ENCODE measurements at places on chromosomes 2 and 18.

- no peak for DNase-seq
Observed at GRCh38 chr18:3059272-3059671, 46.3 kb upstream of the LPIN2 start.

DNA sequence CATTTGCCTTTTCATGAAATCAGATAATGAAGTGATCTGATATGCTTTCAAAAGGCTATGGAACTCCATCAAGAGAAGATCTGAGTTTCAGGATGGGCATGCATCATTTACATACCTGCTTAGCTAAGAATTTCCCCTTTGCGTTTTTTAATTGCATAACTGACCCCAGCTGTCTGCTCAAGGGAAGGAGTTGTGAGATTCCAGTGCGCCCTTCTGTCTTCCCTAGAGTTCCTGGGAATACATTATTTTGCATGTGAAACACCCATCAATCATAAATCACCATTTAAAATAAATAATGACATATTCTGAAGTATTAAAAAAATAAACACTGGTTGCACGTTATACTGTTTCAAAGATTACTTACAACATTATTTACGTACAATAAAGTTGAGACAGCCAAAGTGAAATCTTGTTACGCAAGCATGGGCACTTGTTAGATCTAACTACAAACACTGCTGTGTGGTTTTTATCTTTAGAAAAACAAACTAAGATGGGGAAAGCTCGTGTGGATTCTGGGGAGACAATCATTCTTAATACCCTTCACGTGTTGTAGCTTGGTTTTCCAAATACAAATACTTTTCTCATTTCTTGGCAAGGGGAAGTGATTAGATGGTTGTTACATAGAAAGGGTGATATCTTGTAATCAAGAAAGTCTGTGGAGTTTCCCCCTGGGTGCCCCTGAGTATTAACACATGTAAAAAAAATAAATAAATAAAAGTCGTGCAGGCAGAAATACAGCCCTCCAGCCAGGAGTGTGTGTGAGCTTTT, 125.7 kb upstream of the LMAN1 start:
- DNase-seq: peak; percentile 80

- DNase-seq: no peak
Observed at GRCh38 chr2:568639-569235, 108.5 kb downstream of the TMEM18 start.

DNA sequence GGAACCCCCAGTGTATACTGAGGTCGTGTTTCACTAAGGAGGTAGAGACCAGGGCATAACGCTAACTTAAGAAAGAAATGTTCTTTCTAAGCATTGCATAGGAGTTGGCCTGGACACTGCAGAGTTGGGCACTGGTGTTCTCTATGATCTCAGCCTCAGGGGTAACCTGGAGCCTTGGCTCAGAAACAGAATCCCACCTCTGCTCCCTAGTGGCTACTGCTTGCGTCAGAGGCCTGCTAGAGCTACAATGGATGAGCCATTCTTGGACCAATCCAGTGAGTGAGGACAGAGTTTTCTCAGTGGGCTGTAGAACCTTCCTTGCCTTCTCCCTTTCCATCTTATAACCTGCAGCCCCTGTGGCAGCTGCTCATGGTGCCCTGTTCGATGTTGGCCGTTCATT, 324.4 kb upstream of the CELF4 start:
- DNase-seq: no peak

GRCh38 chr2:157971702-157972101, 95.6 kb upstream of the ACVR1 start:
- DNase-seq: no peak

- no peak for DNase-seq
Observed at GRCh38 chr2:53654396-53654795, 113.2 kb upstream of the CHAC2 start.

- no peak for DNase-seq
Observed at GRCh38 chr18:6313415-6313814, 101.3 kb downstream of the L3MBTL4 start.

- DNase-seq: no peak
Observed at GRCh38 chr2:206920951-206921350, 18.4 kb upstream of the CPO start.

- no peak for DNase-seq
Observed at GRCh38 chr18:51229328-51229727, 31.8 kb upstream of the MEX3C start.

- no peak for DNase-seq
Observed at GRCh38 chr18:47911877-47912276, 18.6 kb downstream of the SMAD2 start.

DNA sequence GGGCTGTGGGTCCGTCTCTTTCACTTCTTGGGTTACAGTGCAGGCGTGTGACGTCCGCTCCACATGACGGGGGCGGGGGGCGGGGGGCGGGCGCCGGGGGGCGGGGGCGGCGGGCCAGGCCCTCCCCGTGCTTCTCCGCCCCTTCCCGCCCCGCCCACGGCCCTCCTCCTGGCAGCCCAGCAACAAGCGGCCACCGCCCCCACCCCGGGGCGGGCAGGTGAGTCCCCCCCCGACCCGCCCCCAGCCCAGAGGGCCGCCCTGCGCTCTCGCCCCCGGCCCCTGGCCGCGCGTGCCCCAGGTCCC, 3.6 kb downstream of the ZNF516 start:
- peak; percentile 58 for DNase-seq

- no peak for DNase-seq
Observed at GRCh38 chr2:191115391-191115790, 35.4 kb downstream of the STAT4 start.

DNA sequence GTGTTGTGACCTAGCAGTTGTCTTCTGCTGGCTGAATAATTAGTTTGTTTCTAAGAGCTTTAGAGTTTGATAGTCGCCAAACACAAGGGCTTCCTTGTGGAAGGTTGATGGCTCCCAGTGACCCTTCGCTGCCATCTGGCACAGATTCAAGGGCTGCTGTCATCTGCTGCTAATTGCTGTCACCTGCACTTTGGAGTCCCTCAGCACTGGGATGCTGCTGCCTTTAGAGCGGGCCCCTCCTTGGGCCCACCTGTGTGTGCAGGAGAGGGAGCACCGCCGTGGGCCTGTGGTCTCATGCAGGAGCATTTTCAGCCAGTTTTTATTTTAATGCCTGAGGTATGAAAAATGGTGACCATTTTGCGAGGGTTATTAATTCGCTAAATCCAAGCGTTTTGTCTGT, 154.0 kb upstream of the NFATC1 start:
- no peak for DNase-seq

GRCh38 chr2:209696836-209697711, 74.6 kb upstream of the UNC80 start:
- no peak for DNase-seq

DNA sequence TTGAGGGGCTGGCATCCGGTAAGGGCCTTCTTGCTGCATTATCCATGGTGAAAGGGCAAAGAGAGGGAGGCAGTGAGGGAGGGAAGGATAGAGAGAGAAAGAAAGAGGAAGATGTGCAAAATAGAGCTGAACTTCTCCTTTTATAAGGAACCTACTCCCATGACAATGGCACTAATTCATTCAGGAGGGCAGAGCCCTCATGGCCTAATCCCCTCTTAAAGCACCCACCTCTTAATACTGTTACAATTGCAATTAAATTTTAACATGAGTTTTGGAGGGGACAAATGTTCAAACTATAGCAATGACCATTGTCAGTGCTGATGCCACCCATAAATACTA, 60.2 kb downstream of the CXCR4 start:
- DNase-seq: no peak

GRCh38 chr2:200654823-200655222, 69.0 kb downstream of the AOX1 start:
- no peak for DNase-seq

GRCh38 chr2:148967578-148967977, 70.9 kb upstream of the LYPD6B start:
- DNase-seq: no peak

DNA sequence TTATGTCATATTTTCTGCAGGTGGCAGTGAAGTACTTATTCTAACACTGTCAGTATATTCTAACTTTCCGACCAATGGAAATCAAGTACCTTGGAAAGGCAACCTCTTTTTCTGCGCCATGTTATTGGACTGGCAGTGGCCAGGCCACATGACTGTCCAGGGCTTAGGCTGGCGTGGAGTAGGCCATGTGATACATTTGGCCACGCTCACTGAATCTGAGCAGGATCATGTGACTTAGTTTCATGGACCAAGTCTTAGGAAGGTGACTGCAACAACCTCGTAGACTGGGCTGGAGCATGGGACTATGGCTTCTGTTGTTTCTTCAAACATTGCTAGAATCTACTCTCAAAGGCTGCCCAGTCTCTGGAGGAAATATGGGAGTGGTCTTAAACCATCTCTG, 60.4 kb upstream of the HAAO start:
- no peak for DNase-seq

DNA sequence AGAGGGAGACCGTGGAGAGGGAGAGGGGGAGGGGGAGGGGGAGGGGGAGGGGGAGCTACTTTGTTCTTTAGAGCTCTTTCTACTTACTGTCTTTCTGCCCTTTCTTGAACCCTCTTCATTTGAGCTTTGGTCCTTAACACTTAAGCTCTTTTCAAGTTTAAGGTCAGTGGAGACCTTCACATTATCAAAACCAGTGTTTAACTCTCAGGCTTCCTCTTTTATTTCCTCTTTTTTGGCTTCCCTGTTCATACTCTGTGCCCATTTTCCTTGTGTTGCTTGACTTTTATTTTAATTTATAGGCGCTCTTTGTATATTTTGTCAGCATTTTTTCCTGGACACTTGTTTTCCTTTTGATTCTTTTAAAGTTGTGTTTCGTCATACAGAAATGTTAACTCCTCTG, 37.1 kb downstream of the ACSL3 start:
- no peak for DNase-seq

DNA sequence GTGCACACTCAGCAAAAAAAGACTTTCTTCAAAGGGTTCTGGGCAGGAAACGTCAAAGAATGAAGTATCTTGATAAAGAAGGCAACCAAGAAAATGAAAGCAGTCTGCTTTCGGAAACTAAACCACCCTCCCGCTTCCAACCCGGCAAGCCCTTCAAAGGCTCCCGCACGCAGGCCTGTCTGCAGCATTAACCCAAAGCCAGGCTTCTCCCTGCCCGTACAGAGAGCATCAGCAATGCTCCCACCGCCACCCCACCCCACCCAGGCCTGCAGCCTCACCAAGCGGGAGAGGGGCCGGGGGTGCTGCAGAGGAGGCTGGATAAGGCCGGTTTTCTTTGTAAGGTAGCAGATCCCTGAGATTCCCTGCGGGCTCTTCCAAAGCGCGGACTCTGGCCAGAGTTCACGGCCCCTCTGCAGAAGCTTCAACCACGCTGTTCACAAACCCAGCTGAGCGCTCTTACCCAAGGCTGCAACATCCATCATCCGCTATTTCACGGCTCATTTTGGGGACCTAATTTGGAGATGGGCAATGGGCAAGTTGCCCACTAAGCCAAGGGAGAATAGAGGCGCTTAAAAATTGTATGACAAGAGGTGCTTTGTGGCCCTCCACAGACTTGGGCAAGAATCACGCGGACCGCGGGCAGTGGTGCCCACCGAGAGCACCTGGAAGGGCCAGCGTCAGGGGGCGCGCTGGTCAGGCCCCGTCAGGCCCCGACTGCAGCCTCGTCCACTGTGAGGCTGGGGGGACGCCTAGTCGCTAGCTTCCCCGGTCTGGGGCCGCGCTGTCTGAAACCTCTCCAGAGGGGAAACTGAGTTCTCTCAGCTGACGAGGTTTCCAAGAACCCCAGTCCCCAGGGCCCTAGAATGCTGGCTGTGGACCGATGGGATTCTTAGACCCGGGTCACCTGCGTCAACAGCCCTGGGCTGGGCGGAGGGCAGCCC, 225.4 kb upstream of the ID2 start:
- DNase-seq: no peak

GRCh38 chr2:240095556-240096523, 40.3 kb downstream of the COPS9 start:
- no peak for DNase-seq

- no peak for DNase-seq
Observed at GRCh38 chr2:236644502-236644911, 74.9 kb downstream of the ACKR3 start.

GRCh38 chr2:45691171-45691999, 39.9 kb downstream of the PRKCE start:
- DNase-seq: no peak

DNA sequence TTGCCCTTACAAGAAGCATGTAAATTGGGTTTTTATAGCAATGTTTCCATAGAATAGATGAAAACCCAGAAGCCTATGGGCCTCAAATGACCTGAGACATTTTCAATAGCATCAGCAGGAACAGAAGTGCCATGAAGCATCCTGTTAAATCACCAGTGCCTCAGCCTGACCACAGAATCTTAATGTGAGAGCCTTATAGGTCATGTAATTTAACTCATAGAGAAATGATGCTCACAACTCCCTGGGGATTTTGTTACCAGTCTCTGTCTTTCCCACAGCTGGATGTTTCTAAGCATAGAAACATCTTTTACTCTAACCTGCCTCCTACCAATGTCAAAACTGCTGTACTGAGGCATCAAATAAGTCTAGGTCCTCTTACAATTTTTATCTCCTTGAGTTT, 295.8 kb upstream of the ACVR2A start:
- DNase-seq: no peak

DNA sequence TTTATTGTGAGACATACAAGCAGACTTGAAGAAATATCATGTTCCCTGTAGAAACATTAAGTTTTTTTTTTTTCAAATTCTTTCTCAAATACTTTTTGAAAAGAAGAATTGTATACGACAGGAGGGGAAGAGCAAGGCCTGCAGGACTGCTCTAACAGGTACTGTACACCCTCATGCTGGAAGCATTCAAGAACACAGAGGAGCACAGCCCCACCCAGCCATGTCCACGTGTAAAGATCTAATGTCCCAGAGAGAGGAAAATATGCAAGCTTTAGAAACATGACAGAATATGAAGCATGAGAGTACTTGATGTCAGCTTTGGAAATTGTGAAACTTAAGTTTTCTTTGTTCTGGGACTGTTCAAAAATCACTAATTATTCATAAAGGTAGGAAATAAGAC, 191.6 kb downstream of the TTC32 start:
- DNase-seq: no peak

Data from foreskin fibroblast (primary cell).